ENCODE measurements at places on chromosomes 1 and 21.
A peak's percentile ranks its signal among the peaks of the same experiment; 100 is the strongest.

DNA sequence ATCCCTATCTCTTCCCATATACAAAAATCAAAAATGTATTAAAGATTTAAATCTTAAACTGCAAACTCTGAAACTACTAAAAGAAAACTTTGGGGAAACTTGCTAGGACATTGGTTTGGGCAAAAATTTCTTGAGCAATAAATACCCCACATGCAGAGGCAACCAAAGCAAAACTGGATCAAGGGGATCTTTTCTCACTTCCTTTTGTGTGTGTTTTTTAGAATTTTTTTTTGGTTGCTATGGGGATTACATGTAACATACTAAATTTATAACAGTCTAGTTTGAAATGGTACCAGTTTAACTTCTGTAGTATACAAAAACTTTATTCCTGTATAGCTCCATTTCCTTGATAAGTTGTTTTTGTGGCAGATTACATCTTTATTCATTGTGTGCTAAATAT, 16.8 kb downstream of the MAST2 start:
- DNase-seq, result no peak

- DNase-seq, result no peak
These were observed 2.2 kb upstream of the CLCA2 start for GRCh38 chr1:86421601-86422280.

DNA sequence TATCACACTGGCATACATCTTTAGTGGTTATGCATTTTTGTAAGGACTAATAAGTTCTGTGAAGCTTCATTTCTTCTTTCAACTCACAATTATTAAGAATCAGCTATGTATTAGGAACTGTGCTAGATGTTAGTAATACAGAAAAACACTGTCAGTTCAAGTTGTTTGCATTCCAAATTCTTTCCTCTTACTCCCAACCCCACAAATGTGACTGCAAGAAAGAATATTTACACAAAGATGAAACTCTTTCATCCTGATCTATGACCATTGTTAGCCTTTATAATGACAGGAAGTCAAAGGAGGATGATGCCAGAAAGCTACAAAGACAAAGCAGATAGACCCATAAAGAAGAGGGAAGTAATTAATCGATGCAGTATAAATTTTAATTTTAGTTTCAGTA, 21.0 kb upstream of the GADD45A start:
- DNase-seq, result no peak

GRCh38 chr1:93541045-93541444, 93.1 kb downstream of the FNBP1L start:
- no peak for DNase-seq

DNA sequence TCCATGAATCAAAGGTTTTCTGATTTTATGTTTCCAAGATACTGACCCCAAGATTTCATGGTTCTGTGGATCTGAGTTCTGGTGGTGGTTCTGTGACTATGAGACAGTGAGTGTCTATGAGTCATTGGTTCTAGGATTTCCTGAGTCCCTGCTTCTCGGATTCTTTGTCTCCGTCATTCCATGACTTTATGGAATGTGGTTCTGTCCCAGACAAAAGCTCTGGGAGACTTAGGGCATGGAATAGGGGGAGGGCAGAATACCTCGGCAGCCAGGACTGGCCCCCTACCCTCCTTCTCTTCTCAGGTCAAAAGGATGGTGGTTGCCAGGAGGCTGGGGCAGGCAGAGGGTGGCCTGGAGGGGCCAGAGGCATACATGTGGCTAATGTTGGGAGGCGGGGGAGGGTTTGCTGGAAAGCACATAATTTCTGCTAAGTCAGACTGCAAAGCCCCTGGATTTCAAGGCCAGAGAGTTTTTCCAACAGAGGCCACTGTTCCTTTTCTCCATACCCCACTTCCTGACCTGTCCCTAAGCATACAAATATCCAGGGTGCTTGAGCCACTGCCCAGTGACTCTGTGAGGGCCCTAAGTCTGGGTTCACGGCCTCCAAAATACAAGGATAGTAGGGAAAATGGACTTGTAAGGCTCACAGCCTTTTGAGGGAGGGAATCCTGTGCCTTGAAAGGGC, 17.2 kb downstream of the CDCP2 start:
- DNase-seq, result no peak

- DNase-seq, result no peak
These were observed 7.4 kb downstream of the IFNAR1 start for GRCh38 chr21:33332143-33332542.

GRCh38 chr1:204113896-204114295, 37.9 kb downstream of the ETNK2 start:
- no peak for DNase-seq

GRCh38 chr1:107919953-107920352, 45.0 kb downstream of the VAV3 start:
- DNase-seq, result no peak

DNA sequence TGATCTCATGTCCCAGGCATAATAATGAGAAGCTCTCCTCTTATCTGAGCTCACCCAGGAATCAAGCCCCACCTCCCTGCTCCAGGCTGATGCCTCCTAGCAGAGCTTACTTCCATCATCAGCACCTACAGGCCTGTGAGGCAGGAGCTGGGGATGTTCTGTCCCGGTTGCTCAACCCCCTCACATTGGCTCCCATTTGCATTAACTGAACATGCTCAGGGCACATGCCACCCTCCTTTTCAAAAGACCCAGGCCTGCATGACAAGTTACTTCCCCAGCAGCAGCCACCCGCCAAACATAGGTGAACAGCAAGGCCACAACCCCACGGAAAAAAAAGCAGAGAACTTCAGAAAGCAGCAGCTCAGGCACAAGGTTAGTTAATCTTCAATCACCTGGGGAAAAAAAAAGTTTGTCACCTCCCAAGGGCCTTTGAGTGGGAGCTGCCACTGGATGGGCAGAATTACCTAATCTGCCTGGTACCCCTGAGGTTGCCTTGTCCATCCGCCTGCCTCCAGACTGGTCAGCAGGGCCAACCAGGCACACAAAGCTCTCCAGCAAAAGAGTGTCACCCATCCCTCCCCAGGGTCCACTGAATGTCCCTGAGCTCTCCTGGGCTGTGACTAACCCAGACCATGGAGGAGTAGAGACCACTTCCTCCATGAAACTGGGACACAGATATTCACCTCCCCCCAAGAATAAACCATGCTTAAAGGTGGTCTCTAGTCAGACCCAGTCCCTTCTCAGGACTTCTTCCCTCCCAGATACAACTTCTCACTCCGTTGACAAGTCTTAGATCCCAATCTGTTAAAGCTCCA, 4.4 kb downstream of the KCNN3 start:
- DNase-seq, result no peak

DNA sequence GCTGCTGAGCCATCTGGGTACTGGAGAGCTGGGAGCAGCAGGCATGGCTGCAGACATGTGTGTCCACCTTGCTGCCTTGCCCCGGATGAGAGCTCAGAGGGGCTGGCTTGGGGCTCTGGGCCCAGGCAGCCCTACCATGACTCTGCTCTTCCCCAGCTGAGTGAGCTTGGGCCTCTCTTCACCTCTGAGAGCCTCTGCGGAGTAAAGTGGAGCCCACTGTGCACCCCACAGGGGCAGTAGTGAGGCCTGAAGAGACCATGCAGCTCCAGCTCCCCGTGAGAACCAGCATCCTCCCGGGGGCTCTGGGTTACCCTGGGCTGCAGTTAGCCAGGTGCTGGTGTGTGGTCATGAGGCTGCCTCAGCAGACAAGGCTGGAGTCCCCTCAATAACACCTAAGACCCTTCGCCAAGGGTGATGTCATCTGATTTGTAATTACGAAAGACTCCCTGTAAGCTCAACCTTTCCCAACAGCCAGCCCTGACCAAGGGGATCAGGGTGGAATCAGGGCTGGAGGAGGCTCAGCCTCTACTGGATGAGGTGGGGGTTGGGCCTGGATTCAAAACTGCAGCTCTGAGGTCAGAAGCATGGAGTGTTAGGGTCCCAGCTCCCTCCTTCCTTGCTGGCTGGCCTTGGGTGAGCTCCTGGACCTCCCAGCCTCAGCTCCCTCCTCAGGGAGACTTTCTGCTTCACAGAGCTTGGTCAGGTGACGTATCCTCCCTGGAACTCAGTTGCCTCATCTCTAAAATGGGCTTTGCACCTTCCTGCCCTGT, 308.0 kb downstream of the MATN1 start:
- DNase-seq, result no peak

DNA sequence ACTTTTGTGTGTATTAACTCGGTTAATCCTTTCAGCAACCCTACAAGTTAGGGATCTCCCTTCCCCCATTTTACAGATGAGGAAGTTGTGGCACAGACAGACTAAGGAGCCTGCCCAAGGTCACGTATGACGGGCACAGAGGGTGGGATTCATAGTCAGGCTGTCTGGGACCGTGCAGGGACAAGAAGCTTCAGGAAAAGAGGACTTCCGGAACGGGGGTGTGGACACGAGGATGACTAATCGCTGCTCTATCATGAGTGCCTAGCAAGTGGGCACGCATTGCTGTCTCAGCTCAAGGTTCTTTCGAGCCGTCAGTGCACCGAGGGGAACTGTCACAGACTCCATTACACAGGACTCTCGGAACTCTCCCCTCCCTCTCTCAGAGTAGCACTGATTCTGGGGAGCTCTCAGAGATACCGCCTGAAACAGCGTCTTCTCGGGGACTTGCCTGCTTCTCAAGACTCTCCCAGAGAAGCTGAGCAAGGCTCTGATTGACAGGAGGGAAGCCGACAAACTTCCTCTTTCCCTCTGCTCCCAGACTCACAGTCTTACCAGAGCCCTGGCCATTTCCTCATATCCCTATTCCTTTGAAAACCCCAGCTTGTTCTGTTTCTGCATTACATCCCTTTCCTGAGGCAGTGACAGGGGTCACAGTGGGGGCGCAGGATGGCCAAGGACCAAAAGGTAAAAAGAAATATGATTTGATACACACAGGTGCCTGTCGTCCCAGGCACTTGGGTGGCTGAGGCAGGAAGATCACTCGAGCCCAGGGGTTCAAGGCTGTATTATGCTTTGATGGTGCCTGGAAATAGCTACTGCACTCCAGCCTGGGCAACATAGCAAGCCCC, 14.4 kb downstream of the FHAD1 start:
- DNase-seq, result no peak

DNA sequence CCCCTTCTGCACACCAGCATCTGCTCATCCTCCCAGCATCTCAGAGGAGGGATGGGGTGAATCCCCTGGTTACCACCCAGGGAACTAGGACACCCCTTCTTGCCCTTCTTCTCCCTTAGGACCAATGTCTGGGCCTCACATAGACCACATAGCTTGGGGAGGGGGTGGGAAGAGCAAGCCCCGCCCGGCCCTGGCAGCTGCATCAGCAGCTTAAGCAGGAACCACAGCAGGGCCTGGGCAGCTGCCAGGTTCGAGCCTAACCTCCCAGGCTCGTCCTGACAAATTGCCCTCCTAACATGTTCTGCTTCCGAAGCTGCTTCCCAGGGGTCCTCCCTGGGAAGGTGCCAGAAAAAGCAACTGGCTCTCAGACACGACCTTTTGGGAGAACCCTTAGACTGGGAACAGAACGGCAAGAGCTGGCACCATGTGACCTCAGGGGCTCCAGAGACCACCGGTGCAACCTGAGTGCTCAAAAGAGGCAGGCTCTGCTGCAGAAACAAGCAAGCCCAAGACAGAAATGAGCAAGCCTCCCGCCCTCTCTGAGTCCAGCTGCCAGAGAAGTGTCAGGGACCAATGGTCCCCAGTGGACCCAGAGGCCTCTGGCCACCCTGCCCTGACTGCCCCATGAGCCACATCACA, 18.4 kb upstream of the CLSTN1 start:
- DNase-seq, result no peak

- DNase-seq, result no peak
These were observed 82.3 kb downstream of the NOTCH2 start for GRCh38 chr1:119987112-119987511.

- peak; percentile 25 for DNase-seq
These were observed 3.0 kb upstream of the RRP1 start for GRCh38 chr21:43786300-43786806.

DNA sequence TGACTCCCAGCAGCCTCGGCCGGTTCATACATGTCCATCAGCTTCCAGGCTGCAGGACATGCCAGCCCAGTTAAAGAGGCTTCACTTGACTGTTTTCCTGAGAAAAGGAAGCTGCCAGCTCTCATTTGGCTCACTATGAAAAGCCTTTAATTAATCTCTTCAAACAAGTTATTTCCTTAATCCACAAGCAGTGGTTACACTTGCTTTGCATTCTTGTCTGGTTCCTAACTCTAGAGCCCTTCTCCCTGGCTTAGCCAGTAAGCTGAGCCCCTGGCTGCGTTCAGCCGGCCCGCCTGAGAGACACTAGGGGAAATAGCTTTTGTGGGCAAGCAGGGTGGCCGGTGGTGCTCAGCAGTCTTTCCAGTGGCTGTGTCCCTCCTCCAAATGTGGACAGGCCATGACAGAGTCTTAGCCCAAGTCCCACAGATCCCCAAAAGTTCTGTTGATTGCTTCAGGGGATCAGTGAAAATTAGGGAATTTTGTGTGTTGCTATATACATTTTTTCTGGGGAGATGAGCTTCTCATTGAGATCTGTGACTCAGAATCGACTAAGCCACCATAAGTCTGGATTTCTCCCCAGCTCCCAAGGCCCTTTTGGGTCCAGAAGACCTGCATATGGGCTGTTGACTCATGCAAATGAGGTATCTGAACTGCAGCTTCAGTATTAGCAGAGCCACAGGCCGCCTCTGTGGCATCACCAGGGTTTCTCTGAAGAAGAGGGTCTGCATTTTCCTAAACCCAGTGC, 10.1 kb downstream of the ATF3 start:
- peak; percentile 69 for DNase-seq

- DNase-seq, result peak; percentile 11
These were observed 93.5 kb downstream of the TTLL7 start for GRCh38 chr1:83905315-83905907.

DNA sequence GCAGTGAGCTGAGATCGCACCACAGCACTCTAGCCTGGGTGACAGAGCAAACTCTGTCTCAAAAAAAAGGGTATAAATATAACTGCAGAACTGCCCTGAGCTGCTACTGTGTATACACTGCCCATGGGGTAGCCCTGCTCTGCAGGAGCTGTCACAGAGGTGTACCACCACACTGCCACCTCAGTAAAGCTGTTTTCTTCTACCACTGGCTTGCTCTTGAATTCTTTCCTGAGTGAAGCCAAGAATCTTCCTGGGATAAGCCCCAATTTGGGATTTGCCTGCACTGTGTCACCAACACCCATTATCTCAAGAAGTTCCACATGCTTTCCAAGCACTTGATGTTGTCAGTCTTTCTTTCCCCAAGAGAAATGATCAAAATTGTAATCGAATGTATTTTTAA, 30.6 kb upstream of the SLC6A9 start:
- no peak for DNase-seq

DNA sequence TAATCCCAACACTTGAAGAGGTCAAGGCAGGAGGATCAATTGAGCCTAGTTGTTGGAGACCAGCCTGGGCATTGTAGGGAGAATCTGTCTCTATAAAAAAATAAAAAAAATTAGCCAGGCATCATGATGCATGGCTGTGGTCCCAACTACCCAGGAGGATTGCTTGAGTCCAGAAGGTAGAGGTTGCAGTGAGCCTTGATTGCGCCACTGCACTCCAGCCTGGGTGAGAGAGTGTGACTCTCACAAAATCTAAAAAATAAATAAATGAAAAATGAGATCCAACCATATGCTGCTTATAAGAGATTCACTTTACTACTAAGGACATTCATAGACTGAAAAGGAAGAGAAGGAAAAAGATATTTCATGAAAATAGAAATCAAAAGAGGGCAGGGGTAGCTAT, 47.1 kb upstream of the HP1BP3 start:
- DNase-seq, result no peak

- no peak for DNase-seq
These were observed 171.8 kb upstream of the C1orf87 start for GRCh38 chr1:60245324-60245723.
